Lung (tissue), 17 donors: ENCODE measurements at places on chromosomes 5 and 9. TPM values are rescaled to one million over a fixed set of nuclear protein-coding genes. Genes with fewer than 3 reads are reported as not detected.
A peak's percentile ranks its signal among the peaks of the same experiment; 100 is the strongest.

The PRRT1B gene
- total RNA-seq, result 5.9 TPM

The THBS4 gene
- total RNA-seq, result 4.2 TPM

DNA sequence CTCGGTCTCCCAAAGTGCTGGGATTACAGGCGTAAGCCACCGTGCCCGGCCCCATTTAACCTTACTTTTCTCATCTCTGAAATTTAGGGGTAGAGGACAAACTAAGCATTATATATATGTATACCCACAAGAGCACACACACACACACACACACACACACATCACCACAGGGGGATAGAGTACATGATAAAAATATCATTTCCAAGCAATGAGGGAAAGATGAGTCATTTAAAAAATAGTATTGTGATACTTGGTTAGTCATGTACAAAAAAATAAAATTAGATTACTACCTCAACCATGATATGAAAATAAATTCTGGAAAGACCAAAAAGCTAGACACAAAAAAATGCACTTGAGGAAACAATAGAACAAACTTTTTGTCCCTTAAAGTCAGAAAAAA, 67.2 kb downstream of the CDH18 start:
- H3K27me3 ChIP-seq, result no peaks in the 10 kb centered on the region
- no peak overlapping the region for H3K4me3 ChIP-seq
- no peaks in the 10 kb centered on the region for H3K36me3 ChIP-seq
- H3K27ac ChIP-seq, result no peak overlapping the region

DNA sequence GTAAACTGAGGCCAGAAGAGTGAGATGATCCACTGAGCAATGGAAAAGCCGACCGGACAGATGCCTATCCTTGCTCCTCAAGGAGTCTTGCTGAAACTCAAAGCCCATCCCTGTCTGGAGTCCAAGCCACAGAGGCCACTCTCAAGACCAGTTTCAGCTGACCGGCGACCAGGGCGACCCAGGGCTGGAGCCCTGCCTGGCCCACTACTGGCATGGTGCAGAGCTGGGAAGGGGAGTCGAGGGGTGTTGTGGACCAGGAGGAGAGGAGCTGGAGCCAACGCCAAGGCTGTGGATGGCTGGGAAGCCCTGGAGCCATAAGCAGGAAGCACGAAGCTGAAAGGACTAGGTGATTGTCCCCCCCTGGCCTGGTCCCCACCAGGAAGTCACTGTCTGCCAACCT, 22.1 kb downstream of the FAM163B start:
- H3K4me1 ChIP-seq, result peaks cover 28% of the 10 kb centered on the region
- H3K36me3 ChIP-seq, result no peaks in the 10 kb centered on the region
- H3K27me3 ChIP-seq, result no peaks in the 10 kb centered on the region
- no peak overlapping the region for H3K4me3 ChIP-seq
- no peak overlapping the region for H3K27ac ChIP-seq

- H3K27me3 ChIP-seq, result no peaks in the 10 kb centered on the region
- peak overlapping the region; percentile 68 for H3K27ac ChIP-seq
- H3K4me1 ChIP-seq, result peaks cover 8% of the 10 kb centered on the region
Observed at GRCh38 chr9:751137-752051, 90.1 kb upstream of the DMRT1 start.

GRCh38 chr5:98106116-98107031, 667.1 kb upstream of the RGMB start:
- peak; percentile 87 for DNase-seq
- no peak overlapping the region for H3K4me3 ChIP-seq
- no peak overlapping the region for H3K27ac ChIP-seq
- no peaks in the 10 kb centered on the region for H3K4me1 ChIP-seq

- no peak for DNase-seq
- peaks cover 3% of the 10 kb centered on the region for H3K27me3 ChIP-seq
- H3K4me1 ChIP-seq, result no peaks in the 10 kb centered on the region
Observed at GRCh38 chr5:135063056-135063445, 29.0 kb upstream of the PITX1 start.

DNA sequence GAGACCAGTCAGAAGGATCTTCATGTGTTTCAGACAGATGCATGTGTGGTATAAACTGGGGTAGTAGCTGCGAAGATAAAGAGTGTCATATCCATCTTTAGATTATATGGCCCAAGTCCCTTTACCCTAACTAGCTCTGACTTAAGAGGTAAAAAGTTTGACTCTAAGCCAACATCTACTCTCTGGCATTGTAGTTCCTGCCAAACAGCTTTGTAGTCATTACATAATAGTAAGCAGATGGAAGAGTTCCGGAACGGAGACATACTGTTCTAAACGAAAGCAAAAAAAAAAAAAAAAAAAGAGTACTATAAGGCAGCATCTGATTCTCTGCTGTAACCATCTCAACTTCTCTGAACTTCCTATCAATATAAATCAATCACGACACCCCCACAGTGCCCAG, 48.8 kb downstream of the CEMIP2 start:
- H3K27me3 ChIP-seq, result no peaks in the 10 kb centered on the region
- peak; percentile 56 for DNase-seq
- H3K36me3 ChIP-seq, result peaks cover 6% of the 10 kb centered on the region

GRCh38 chr9:123695386-123695785, 234.5 kb downstream of the DENND1A start:
- no peak overlapping the region for H3K4me3 ChIP-seq
- H3K36me3 ChIP-seq, result no peaks in the 10 kb centered on the region
- no peak overlapping the region for H3K27ac ChIP-seq
- H3K27me3 ChIP-seq, result no peaks in the 10 kb centered on the region
- DNase-seq, result no peak

GRCh38 chr5:31008231-31008630, 185.3 kb upstream of the CDH6 start:
- no peaks in the 10 kb centered on the region for H3K36me3 ChIP-seq
- no peaks in the 10 kb centered on the region for H3K27me3 ChIP-seq
- no peak for DNase-seq
- H3K4me1 ChIP-seq, result no peaks in the 10 kb centered on the region
- H3K27ac ChIP-seq, result no peak overlapping the region
- no peak overlapping the region for H3K4me3 ChIP-seq

DNA sequence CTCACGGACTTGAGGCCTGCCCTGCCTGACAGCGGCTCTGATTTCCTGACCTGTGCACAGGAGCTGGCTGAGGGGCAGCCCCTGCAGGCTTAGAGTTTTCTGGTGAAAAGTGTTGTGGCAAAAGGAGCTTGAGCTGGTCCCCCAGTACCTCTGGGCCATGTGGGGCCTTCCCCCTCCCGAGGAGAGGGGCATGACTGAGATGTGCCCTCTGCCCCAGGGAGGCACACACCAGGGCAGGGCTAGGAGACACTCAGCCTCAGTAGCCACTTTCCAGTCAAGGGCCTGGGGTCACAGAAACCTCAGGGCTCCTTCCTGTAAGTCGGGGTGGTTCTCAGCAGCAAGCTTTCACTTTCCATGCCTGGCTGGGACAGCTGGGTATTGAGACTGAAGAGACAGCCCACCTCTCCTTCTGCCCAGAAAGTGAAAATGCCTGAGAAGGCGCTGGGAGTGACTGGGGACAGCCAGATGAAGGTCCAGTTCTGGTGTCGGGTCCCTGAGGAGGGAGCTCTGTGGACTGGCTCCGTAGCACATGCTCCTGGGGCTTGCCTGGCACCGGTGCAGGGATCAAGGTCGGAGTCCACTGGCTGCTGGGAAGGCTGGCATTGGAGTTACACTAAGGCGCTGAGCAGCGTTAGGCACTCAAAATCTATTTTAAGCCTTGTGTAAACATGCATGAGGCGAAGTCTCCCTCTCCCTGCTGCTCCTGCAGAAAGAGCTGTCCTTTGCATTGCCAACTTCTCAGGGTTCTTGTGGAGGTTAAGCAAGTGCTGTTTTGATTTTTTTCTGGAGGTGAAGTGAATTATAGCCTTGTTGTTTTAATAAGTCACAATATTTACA, 394.9 kb downstream of the GADD45G start:
- H3K36me3 ChIP-seq, result no peaks in the 10 kb centered on the region
- no peaks in the 10 kb centered on the region for H3K27me3 ChIP-seq
- H3K4me3 ChIP-seq, result no peak overlapping the region
- H3K4me1 ChIP-seq, result peaks cover 49% of the 10 kb centered on the region
- peak; percentile 79 for DNase-seq
